ENCODE measurements at places on chromosomes 16 and 17.
A peak's percentile ranks its signal among the peaks of the same experiment; 100 is the strongest.

- DNase-seq: peak; percentile 40
These were observed 16.2 kb downstream of the RPH3AL start for GRCh38 chr17:336110-337021.

DNA sequence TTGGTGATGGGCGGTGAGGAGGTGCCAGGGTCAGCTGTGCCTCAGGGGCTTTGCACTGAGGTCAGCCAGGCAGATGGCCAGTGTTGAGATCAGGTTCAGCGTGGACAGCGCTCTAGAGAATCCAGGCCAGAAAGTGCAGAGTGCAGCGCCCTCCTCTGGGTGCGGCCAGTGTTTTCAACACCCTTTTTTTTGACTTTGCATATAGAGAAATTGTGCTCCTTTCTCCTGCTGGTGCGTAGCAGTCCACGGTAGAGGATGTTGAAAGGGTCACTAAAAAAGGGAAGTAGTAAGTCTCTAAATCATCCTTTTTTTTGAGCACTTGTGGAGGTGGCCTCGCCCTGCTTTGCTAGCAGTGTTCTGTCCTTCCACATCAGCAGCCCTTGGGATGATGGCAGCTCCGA lies 53.9 kb downstream of the BANP start:
- DNase-seq: no peak

GRCh38 chr16:6687593-6687992 lies 645.1 kb upstream of the RBFOX1 start:
- DNase-seq: no peak

- no peak for DNase-seq
These were observed 27.5 kb downstream of the NSMCE1 start for GRCh38 chr16:27240948-27241531.

DNA sequence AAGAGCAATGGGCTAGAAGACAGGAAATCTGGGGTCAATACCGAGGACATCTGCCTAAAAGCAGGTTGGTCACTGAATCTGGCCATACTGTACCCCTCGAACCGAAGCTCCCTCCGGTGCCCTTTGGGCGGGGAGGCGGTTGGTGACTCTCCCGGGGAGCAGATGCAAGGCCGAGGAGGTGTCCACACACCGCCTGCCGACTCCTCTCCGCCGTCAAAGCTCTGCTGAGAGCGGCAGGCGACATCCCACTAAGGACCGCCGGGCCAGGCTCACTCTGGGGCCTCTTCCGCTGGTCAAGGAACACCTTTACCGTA lies 458 bp downstream of the ZNF200 start:
- DNase-seq: no peak

DNA sequence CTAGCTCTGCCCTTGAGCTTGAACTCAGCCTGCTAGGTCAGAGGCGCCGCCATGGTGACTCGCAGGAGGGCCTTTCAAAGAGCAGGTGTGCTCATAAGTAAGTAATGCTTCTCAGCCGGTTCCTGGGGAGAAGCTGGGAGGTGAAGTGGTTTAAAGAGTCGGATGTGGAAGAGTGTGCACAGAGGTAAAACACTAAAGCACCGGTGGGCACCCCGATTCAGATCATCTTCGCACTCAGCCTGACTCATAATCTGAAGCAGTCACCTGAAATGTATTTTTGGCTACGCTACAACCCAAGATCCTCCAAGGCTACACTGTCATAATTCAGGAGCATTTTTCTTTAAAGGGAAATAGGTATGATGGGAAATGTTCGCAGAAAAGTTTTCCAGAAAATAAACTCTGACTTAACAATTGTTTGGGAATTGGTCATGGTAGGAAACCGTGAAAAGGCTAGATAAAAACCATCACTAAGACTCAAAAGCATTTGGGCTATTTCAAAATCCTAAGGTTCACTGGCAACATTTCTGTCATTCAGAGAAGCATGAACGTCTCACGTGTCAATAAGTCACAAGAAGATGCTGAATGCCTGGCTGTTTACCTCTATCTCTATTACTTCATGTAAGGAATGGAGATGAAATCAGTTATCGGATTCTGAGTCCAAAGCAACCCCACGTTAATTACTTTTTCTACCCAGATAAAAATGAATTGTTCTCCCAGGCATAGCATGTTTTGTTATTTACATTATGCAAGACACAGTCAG lies 17.8 kb downstream of the CDH8 start:
- no peak for DNase-seq

- DNase-seq: no peak
These were observed 500 bp downstream of the MAF start for GRCh38 chr16:79599837-79600637.

DNA sequence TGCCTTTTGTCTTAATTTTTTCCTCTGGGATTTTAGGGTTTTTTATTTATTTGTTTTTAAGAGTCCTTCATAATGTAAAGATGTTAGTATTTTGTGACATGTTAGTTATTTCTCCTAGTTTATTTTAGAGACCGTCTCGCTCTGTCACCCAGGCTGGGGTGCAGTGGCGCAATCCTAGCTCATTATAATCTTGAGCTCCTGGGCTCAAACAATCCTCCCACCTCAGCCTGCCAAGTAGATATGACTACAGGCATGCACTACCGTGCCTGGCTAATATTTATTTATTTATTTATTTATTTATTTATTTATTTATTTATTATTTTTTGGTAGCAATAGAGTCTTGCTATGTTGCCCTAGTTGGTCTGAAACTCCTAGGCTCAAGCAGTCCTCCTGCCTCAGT lies 37.4 kb upstream of the ARHGAP17 start:
- DNase-seq: no peak

DNA sequence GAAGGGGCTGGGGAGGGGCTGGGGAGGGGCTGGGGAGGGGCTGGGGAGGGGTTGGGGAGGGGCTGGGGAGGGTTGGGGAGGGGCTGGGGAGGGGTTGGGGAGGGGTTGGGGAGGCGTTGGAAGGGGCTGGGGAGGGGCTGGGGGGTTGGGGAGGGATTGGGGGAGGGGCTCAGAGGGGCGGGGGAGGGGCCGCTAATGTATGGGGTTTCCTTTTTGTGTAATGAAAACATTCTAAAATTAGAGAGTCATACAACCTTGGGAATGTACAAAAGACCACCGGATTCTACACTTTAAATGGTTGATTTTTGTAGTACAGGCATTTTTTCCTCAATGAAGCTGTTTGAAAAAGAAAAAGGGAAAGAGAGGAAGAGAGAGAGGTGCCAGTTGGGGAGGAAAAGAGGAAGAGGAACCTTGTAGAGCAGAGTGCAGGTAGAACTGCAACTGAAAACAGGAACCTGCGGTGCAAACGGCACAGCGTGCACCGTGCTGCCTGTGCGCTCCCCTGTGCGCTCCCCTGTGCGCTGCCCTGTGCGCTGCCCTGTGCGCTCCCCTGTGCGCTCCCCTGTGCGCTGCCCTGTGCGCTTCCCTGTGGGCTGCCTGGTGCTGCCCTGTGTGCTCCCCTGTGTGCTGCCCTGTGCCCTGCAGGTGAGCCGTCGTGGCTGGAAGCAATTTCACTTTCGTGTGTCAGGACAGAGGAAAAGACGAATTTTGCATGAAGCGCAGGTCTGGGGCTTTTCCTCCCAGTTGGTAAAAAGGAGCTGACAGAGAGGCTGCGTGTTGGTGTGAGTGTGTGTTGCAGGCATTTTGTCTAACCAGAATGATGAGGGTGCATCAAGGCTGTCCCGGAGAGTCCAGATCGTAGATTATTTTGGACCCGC lies 40.8 kb downstream of the METRNL start:
- no peak for DNase-seq

Measured in NCI-H2107 (cell line).